ENCODE measurements at places on chromosomes 4 and X.

DNA sequence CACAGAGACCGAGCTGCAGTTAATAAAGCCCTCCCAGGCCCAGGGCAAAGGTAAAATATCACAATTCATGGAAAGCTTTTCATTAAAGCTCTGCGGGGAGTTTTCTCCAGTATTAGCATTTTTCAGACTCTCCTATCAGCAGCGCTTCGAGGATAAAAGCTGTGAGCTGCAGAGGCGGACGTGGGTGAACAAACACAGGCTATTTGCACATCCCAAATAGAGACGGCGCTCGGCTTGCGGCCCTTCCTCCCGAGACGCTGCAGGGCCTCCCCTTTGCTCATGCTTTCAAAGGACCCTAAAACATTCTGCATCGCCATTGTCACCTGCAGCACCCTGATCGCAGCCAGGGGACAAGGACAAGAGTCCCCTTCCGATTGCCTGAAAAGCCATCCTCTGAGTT, 97.3 kb downstream of the SORCS2 start:
- no peak for DNase-seq

DNA sequence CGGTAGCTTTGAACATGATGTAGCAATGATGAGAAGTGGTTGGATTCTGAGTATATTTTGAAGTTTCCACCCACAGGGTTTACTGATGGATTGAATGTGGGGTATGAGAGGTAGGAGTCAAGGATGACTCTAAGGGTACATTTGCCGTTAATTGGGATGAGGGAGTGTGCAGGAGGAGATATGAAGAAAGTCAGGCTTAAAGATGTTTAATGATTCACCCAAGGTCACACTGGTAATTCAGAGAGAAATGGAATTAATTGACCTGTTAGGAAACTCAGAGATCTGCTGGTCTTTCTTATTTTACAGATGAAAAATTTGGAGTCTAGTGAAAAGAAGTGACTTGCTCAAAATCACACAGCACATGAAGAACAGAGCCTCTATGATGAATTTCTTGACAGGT, 390.7 kb downstream of the GBA3 start:
- no peak for DNase-seq

GRCh38 chrX:136671006-136671610, 23.1 kb downstream of the CD40LG start:
- no peak for DNase-seq

- no peak for DNase-seq
These were observed 61.8 kb downstream of the SMARCA5 start for GRCh38 chr4:143575331-143575730.

DNA sequence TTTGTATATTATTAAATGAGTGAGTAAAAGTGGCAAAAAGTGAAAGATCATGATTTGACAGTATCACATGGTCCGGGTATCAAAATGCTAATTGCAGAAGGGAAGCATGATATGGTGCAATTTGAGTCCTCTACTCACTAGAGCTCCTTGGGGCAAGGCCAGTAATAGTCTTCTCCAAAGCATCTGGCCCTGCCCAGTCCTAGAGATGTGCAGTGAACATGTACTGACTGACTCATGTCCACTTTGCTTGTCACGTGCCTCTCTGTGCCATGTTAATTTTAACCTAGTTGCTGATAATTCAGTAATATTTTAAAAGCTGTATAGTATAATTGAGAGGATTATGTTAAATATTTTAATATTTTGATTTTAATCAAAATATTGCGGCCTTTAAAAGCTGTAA, 54.6 kb upstream of the TENM3 start:
- no peak for DNase-seq

DNA sequence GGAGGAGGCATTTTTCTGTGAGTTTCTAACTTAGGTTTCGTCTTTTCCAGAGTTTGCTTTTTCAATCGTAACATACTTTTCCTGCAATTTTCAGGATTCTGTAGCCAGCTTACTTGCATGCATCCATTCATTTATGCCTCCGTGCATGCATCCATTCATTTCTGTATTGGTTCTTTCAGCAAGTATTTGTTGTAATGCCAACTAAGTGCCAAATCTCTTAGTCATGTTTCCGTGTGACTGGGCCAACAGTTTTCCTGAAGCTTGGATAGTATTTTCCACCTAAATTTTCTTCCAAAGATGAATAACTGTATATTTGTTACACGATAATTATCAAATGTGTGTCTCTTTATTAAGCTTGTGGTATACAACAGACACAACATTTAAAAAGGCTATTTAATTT, 41.5 kb downstream of the CBLL2 start:
- DNase-seq = no peak

DNA sequence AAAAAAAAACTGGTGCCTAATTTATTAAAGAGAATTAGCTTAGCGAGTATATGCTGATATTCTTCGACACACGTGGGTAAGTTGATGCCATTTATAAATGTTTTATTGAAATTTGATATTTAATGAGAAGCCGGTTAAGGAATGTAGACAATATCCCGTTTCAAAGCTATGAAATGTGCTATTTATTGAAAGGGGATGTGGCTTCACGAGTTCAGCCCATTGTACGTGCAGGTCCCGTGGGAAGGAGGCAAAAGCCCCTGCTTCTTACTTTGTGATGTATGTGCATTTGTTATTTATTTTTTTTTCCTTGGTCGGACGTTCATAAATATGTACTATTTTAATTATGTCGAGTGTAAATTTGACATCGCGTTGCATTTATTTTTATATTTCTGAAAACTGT, 20.2 kb downstream of the SHOX start:
- no peak for DNase-seq

DNA sequence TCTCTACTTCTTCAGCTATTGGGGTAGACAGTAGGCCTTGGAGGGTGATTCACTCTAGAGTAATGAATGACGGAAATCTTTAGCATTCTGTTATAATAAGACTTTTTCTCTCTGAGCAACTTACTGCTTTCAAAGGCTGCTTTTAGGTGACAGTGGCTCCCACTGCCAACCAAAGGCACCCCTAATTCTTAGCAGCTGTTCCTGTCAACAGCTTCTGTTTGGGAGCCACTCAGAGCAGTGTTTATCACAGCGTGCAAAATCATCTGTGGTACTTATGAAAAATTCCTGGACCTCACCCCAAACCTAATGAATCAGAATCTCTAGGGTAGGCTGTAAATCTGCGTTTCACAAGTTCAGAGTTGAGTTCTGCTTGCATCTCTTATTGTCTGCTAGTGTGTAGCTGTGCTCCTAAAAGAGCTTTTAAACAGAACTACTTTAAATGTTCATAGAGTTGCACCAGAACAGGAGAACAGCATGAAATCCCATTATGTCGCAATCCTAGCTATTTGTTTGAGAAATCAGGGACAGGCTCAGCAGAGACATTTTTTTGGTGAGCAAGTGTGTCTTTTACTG, 52.8 kb upstream of the POU4F2 start:
- no peak for DNase-seq

- DNase-seq = no peak
These were observed 648 bp downstream of the GRK4 start for GRCh38 chr4:2963966-2964471.

DNA sequence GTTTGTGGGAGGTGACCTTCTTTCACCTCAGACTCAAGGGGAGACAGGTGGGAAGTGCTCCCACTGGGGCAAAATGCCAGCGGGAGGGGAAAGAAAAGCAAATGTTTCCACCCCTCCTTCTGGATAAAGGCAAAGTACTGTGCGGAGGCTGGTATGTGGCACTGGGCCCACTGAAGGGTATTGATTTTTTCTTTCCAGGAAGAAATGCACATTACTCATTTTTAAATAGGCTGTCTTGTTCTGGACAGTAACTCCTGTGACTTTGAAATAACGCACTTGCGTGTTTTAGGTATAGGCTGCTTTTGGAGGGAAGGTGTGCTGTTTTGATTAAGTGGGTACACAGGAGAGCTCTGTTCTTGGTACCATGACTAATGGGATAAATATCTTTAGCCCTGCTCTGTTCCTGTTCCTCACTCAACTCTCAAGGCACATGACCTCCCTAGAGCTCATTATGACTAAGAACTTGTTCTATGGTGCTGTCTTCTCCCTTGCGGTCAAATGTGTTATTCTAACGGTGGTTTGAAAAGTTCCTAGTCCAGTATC, 40.7 kb upstream of the MBTPS2 start:
- DNase-seq = no peak

GRCh38 chr4:177957596-177958360, 515.5 kb upstream of the AGA start:
- no peak for DNase-seq

- no peak for DNase-seq
These were observed 824 bp downstream of the TBC1D14 start for GRCh38 chr4:6910340-6910959.

- no peak for DNase-seq
These were observed 585.3 kb upstream of the ATOH1 start for GRCh38 chr4:93243262-93243661.

GRCh38 chrX:56986138-56986537, 9.2 kb downstream of the SPIN3 start:
- no peak for DNase-seq

GRCh38 chr4:732486-732885, 26.9 kb downstream of the PCGF3 start:
- no peak for DNase-seq

GRCh38 chr4:133137571-133137970, 11.5 kb upstream of the PCDH10 start:
- DNase-seq = no peak

GRCh38 chr4:37223732-37224131, 20.8 kb upstream of the NWD2 start:
- DNase-seq = no peak

DNA sequence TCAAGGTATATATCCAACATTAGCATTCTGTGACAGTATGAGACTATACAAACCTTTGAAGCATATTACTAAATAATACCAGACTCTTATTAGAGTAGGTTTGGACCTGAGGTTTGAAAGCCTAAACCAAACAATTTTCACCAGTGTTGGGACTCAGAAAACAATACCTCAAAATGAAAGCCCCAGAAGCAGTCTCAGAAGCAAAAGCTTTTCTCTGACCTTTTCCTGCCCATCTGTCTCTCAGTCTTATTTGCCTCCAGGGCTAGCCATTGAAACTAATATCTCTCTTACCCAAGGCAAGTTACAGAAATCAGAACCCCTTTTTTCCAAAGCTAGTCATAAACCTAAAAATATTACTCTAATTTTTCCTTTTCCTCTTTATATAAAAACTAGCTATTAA, 163.3 kb downstream of the PTCHD1 start:
- DNase-seq = no peak

DNA sequence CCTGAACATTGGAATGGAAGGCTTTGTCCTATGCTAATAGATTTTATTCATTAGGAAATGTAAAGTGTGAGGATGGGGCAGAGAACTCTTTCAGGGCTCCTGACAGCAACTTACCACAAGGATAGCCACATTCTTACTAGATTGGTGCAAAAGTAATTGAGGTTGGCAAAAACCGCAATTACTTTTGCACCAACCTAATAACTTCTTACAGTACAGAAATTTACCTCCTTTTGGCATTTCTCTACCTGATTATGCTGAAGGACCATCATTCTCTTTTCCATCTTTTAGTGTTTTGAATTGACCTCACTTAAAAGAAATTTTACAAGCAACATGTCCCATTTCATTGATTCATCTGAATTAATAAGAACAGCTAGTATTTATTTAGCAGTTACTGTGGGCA, 109.2 kb upstream of the AP1S2 start:
- DNase-seq = no peak

DNA sequence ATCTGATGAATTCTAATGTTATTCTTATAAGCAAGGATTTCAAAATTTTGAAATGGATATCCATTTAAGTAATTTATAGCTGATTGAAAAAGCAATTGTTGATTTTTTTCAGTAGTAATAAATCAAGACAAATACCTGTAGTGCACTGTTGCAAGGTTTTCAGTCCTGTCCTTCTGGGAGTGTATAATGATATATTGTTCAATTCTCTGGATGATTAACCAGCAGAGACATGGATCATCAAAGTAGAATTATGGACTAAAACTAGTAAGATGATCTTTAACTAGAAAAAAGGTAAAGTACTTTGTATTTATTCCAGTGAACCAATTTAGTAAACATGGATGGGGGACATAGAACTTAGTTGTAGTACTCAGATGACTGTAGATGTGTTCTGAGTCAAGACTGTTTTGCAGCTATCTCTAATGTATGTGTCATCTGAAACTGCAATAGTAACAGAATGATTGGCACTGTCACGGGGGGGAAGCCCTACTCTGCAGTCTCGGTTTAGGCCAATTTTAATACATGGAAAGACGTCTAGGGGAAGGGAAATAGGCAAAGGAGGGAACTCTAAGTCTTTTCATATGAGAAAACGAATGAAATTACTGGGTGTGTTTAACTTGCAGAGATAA, 121.9 kb downstream of the GLRA3 start:
- DNase-seq = no peak

DNA sequence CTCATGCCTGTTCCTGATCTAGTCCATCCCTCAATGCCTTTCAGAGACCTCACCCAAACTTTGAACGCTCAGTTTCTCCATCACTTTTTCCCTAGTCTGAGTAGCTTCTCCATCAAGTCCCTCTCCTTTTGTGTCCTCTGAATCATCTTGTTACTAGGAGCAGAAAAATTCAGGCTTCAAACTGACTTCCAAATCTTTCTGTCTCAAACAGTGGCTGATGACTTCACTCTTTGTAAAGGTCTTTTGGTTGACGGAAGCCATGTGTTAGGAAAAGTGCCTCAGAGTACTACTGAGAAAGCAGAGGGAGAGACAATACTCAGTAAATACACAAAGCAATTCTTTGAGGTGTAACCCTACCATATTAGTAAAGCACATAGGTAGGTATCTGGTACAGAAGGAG, 65.7 kb upstream of the CAMK2D start:
- DNase-seq = no peak

DNA sequence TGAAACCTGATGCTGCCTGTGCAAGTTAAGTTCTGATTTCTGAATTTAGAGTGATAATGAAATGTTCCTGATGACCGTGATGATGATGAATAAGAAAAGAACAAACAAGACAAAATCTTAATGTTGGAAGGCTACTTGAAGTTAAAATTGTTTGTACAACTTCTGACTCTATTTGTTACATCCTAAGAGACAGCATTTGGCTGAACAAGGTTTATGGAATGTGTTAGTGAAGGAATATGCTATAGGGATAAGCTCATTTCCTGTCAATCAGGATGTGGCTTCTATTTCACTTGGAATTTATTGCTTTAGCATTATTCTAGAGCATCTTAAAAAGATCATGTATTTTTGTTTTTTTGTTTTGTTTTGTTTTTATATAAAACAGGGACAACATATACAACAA, 267.5 kb downstream of the FAT4 start:
- no peak for DNase-seq

DNA sequence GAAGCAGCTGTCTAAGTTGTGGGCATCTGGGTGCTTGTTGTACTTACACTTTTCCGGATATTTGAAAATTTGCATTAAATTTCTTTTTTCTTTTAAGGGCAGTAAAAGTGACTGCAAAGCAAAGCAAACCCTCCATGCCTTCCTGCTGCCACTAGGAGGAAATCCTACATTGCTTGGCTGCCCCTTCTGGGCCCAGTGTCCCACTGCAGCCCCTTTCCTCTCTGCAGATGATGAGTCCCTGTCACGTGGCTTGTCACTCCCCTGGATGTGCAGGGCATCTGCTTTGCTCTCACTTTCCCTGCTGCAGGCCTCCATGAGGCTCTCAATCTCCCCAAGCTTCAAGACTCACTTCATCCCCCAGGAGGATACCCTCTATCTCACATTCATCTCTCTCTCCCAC, 12.7 kb downstream of the TSR2 start:
- DNase-seq = no peak

Data from iPS DF 6.9 (cell line).